ENCODE measurements at places on chromosomes 16 and 17.

- no peak for DNase-seq
These were observed 95.4 kb downstream of the SNX11 start for GRCh38 chr17:48202959-48203358.

- no peak for DNase-seq
These were observed 48.4 kb upstream of the ALDH3A1 start for GRCh38 chr17:19796457-19796856.

DNA sequence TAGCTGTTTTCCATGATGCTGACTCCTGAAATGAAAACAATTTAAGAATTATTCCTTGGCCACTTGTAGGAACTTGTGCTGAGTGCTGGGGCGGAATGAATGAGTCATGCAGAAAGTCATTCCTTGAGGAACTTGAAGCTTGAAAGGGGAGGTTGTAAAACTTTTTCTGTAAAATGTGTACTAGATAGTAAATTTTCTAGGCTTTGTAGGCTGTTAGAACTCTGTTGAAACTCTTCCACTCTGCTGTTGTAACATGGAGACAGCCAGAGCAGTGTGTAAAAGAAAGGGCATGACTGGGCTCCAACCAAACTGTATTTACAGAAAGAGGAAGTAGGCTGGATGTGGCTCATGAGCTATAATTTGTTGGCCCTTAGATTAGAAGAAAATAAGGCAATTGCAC is 46.1 kb downstream of the ABCA8 start:
- DNase-seq: no peak

DNA sequence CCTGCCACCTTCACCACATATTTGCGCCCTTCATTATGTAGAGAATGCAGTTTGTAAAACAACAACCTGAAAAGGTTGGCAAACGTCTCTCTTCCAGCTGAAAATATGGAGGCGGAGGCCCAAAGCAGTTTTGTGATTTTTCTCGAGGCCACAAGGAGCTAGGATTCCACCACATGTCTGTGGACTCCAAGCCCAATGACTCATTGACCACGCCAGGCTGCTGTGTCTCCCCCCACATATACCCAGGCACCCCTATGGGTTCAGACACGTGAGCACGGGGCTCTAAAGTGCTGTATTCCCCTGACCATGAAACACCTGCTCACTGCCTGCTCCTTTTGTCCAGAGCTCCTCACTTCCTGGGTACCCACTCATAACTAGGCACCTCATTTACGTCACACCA is 121.4 kb upstream of the CDH5 start:
- DNase-seq: no peak

DNA sequence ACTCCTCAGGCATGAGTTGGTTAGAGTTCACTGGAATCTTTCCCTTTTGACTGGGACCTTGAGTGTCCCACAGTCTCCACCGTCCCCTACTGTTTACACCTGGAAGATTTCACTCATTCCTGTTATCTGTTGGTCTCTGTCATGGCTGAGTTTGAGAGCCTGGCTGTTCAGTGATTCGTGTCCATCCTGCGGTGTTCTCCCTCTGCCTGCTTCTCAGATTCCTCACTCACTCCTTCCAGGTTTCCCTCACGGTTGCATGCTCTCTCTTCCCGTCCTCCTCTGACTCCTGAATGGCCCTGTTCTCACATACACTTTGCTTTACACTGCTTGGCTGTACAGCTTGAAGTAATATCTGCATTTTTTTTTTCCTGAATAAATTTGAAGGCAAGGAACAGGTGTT is 24.5 kb downstream of the OR1D5 start:
- no peak for DNase-seq

DNA sequence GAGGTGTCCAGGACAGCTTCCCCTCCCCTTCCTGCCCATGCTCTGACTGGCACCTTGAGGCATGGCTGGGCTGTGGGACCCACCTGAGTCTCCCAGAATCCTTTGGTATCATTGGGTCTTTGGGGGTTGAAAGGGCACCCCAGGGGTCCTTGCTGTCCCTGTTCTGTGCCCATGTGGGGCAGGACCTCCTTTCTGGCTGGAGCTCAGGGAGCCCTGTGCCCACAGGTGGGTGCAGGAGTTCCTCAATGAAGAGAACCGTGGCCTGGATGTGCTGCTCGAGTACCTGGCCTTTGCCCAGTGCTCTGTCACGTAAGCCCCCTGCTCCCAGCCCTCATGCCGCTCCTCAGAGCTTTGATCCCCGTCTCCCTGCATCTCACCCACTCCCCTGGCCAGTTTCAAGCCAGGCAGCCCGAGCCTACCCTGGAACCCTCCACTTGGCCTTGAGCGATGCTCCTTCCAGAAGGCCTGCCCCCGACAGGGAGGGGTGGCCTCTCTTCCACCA is 11.8 kb downstream of the FMNL1 start:
- DNase-seq: no peak

GRCh38 chr17:53420035-53420641 is 402.6 kb upstream of the KIF2B start:
- no peak for DNase-seq

DNA sequence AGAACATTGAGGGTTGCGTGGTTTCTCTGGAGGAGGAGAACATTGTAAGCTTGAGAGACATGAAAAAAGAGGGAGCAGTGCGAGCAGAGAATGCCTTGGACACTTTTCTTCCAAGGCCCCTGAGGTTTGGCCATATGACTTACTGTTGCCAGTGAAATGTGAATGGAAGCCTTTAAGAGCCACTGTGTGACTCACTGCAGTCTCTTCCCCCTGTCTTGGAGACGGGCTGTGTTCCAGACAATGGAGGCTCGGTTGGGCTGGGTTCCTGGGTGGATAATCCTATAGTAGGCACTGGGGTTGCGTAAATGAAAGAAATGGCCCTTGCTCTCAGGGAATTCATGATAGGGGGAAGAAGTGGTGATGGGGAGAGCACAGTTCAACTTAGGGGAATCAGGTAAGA is 75.5 kb downstream of the SHISA9 start:
- DNase-seq: no peak

DNA sequence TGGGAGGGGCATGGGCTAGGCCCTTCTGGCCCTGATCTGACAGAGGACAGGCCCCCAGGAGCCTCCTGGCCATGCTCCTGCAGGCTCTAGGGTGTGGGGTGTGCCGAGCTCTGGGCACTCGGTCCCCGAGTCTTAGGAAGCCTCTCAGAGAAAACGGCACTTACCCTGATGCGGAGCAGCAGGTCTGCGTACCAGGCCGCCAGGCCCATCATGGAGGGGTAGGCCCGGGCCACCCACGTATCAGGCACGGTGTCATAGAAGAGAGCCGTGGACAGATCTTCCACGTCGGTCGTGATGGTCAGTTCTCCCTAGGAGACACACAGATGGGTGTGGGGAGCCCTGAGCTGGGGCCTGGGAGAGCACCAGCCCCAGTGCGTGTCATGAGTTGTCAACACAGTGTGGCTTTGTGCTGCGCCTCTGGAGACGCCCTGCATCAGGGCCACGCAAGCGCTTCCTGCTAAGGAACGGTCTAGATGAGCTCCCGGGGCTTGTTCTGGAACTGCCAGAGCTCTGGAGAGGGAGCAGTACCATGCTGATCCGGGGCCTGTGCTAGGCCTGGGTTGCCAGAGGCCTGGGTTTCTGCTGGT is 47.9 kb downstream of the PGS1 start:
- DNase-seq: no peak

- DNase-seq: peak; percentile 14
These were observed at the start of gene SPIRE2 for GRCh38 chr16:89828199-89828869. Gene SPIRE2 (plus strand): TSS chr16:89828475. CDS start chr16:89828551, 76 bp downstream.

DNA sequence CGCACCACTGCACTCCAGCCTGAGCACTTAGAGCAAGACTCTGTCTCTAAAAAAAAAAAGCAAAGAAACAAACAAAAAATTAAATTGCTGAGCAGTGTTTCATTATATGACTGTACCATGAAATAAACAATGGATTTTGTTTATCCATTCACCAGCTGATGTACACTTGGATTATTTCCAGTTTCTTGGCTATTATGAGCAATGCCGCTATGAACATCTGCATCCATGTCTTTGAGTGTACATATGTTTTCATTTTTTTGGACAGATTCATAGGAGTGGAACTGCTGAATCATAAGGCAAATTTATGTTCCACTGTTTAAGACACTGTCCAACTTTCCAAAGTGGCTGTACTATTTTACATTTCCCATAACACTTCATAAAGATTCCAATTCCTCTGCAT is 8.0 kb downstream of the RNF157 start:
- DNase-seq: no peak

DNA sequence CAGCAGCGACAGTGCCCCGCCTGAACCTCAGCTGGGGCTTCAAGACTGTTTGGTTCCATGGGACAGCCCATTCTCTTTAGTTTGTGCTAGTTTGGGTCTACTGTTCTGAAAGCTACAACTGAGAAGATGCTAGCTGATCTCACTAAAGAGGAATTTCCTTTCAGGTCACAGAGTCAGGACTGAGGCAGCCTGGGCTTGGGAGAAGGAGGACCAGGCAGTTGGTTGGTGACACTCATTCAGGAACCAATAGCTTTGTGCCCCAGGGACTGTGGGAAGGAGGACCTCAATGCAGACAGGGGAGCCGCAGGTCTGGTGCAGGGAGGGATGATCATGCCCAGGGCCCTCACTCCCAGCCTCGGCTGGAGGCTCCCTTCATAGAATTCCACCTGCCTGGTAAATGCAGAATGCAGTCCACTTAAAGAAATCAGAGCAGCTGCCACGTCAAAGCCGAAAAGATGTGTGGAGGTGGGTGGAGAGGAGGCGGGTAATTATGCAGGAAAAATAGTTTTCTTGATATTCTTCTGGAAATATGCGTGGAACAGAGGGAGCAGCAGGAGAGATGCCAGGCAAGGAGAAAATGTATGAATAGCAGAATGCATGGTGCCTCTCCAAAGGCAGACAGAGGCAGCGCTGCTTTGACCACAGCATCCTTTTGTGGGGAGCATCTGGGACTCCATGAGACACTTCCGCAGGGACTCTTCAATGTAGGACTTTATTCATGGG is 32.6 kb upstream of the ZFP90 start:
- no peak for DNase-seq

GRCh38 chr16:12678983-12679382 is 124.7 kb downstream of the CPPED1 start:
- no peak for DNase-seq

DNA sequence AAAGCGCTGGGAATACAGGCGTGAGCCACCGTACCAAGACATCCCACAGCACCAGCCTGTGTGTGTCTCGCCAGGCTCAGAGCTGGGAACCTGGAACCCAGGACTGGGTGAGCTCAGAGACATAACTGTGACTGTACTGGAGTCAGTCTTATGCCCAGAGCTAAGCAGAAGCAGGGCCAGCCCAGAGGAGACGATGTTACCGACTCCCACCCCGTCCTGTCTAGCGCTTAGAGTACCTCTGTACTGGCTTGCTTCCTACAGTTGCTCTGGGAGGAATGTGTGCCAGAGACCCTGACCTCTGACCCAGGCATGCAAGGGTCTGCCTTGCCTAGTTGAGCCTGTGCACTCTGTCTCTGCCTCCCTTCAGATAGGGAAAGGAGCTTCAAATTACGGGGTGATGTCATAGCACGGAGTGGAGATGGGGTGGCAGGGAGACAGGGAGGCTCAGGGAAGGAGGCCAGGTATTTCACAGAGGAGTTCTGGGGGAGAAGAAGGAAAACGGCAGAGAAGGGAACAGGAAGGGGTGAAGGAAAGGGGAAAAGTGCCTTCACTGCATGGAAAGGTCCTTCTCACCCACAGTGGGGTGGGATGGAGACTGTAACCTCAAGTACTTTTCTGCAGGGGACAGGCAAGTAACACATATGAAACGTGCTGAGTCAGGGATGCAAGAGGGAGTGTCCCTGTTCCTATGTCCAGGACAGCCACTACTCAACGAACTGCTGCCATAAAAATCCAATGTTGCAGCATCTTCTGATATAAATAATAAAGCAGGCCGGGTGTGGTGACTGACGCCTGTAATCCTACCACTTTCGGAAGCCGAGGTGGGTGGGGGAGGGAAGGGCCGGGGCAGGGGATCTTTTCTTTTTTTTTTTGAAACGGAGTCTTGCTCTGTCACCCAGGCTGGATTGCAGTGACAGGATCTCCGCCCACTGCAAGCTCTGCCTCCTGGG is 5.8 kb upstream of the ARMC5 start:
- no peak for DNase-seq

GRCh38 chr17:68061512-68062313 is 26.2 kb downstream of the KPNA2 start:
- no peak for DNase-seq

GRCh38 chr16:48215738-48216137 is 28.4 kb upstream of the LONP2 start:
- no peak for DNase-seq

DNA sequence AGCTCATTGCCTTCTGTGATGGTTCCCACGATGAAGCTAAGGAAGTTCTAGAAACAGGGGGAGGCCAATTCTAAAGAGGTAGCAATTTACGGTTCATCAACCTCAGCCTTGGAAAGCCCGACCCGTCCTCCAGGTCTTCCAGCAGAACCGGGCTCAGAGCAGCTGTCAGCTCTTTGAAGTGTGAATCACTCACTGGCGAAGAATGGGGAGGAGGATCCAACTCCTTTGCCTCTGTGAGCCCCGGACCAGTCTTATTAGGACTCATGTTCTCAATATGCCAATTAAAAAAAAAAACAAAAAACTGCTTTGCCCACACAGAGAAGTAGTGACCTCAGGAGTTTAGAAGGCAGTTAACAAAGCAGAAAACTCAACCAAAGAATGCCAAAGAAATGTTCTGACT is 31.4 kb downstream of the STX8 start:
- no peak for DNase-seq

DNA sequence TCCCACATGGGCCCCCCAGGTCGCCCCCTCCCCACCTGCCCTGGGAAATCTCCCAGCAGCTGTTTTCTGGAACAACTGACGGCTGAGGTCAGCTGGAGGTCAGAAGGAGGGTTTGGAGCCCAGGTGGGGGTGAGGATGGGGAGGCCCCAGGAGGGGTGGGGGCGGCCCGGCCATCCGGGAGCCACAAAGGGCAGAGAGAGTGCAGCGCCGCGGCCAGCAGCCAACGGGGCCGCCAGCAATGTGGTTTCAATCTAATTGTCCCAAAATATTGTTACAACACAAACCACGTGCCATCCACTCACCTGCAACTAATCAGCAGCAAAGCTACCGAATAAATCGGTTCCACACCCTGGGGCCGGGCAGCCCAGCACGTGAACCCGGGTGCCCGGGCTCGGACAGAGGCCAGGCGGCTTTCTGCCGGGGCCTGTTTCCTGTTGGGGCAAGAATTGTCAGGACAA is 28.3 kb upstream of the SLC38A10 start:
- no peak for DNase-seq

DNA sequence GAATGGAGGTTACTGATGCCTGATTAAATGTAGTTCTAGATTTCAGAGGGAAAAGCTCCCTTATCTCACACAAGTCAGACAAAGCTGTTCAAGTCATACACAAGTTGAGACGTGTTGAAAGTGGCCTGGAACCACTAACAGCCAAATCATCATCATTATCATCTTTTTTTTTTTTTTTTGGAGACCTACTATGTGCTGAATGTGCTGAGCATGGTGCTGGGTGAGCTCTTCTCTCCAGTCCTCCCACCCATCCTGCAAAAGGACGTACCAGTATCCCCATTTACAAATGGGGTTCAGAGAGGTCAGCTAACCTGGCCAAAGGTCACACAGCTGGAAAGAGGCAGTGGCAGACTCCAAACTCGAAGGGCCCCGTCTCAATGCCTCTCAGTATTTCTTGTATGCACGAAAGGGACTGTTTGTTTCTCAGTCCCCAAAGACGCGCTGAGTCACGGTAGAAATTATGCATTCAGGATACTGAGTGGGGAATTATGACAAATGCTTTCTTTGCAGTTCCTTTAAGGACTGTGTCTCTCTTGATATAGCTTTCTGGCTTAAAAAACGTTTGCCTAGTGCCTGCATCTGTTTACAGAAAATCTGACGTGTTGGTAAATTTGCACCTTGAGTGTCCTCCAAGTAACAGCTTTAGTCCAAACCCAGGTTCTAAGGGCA is 235.5 kb downstream of the XYLT1 start:
- no peak for DNase-seq

GRCh38 chr16:58449768-58450167 is 50.2 kb upstream of the NDRG4 start:
- DNase-seq: no peak

All from activated naive CD4-positive, alpha-beta T cell (primary cell).